COLO829 (cell line): ENCODE measurements at places on chromosomes 2 and 18.

- DNase-seq = no peak
These were observed 174.1 kb downstream of the ANKRD44 start for GRCh38 chr2:197136452-197136851.

DNA sequence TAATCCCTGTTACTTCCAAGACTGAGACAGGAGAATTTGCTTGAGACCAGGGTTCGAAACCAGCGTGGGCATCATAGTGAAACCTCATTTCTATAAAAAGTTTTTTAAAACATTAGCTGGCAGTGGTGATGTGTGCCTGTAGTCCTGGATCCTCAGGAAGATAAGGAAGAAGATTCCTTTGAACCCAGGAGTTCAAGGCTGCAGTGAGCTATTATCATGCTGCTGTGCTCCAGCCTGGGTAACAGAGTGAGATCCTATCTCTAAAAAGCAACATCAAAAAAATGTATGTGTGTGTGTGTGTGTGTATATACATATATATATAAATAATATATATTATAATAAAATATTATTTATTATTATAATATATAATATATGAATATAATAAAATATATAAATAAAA is 1417.6 kb upstream of the CDH2 start:
- DNase-seq = no peak

- no peak for DNase-seq
These were observed 290.3 kb downstream of the C1D start for GRCh38 chr2:67772216-67773170.

GRCh38 chr18:45837283-45838070 is 12.0 kb downstream of the SIGLEC15 start:
- no peak for DNase-seq

GRCh38 chr18:67428805-67429204 is 87.7 kb downstream of the DSEL start:
- DNase-seq = no peak

DNA sequence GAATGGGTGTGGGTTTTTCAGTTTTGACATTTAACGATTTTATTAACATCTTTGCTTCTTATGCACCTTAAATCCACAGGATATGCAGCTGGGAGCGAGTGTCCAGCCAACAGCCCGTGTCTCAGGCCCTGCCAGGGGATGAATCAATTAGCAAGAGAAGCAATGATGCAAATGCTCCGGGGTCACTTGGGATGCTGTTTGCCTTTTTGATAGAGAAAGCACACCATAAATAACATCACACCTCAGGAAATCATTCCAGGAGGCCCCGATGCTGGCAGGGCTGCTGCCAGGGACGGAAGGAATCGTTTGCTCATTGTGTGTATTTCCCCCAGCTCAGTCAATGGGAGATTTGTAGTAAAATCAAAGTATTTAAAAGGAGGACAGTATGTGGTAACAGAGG is 394.0 kb upstream of the HNRNPA3 start:
- no peak for DNase-seq

GRCh38 chr2:237729681-237730475 is 68.7 kb upstream of the RBM44 start:
- no peak for DNase-seq
